Endothelial cell (in vitro differentiated cells): ENCODE measurements at places on chromosomes 1 and 21.

DNA sequence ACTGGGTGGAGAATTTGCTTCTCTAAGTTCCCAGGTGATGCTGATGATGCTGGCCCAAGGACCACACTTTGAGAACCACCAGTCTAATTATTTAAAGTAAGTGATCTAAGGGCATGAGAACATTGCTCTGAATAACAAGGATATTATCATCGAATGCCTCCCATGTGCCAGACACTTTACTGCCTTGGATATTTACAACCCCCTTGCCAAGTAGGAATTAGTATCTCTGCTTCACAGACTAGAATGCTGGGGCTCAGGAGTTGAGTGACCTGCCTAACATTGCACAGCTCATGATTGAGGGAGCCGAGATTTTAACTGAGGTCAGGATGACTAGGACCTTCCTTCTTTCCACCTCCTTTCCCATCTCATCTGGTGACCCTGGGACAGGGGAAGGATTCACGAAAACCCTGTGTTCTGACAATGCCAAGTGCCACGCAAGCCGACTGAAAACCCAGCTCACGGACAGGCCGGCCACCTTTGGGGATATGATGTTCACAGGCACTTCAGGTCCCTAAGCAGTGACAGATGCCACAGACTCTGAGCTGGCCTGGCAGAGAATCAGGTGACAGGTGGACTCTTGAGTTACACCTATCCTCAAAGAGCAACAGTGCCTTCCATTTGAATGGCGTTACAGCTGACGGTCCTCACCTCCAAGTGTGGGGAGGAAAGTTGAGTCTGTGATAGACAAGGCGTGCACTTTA, 230.7 kb downstream of the TOMM20 start:
- peaks cover 28% of the 10 kb centered on the region for H3K4me1 ChIP-seq
- no peak overlapping the region for H3K27ac ChIP-seq
- DNase-seq = no peak
- H3K4me3 ChIP-seq = no peak overlapping the region
- peaks cover 8% of the 10 kb centered on the region for H3K27me3 ChIP-seq

GRCh38 chr1:151535326-151536271, 4.5 kb upstream of the TUFT1 start:
- peaks cover 2% of the 10 kb centered on the region for H3K27me3 ChIP-seq
- no peak overlapping the region for H3K27ac ChIP-seq
- peaks cover 19% of the 10 kb centered on the region for H3K36me3 ChIP-seq
- DNase-seq = no peak
- H3K4me1 ChIP-seq = no peaks in the 10 kb centered on the region

- H3K27me3 ChIP-seq = peaks cover 2% of the 10 kb centered on the region
- H3K36me3 ChIP-seq = no peaks in the 10 kb centered on the region
- H3K27ac ChIP-seq = peak overlapping the region; percentile 77
Observed at GRCh38 chr21:45102391-45102932, 28.1 kb downstream of the ADARB1 start.

GRCh38 chr1:114231301-114231700, 77.6 kb upstream of the SYT6 start:
- DNase-seq = no peak
- no peak overlapping the region for H3K4me3 ChIP-seq
- H3K27me3 ChIP-seq = peaks cover 2% of the 10 kb centered on the region

DNA sequence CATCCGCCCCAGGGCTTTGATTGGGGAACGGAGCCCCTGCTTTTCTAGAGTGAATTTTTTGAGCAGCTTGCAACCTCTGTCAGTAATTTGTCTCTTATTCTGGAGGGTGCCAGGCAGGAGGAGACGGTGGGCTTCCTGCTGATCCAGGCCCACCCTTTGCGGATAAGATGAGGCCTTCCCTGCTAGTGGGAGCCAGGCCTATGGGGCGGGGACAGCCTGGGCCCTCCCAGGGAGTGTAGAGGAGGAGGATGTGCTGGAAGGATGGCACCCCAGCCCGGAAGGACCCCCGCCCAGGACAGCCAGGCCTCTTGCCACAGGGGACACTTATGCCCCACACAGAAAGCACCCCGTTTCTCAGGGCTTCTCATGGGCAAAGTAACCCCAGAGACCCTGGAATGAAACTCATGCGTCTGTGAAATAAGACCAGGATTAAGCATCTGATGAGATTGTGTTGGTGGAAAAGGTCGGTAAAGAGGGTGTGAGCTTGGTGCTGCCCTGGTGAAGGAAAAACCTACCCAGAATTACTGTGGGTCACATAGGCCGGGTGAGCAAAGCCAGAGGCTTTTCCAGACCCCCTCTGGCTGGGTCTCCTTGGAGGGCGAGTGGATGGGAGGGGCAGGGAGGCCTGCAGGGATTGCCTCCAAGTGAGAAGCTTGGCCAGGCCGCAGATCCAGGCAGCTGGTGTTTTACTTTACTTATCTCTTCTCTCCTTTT, 118.7 kb downstream of the SIK1 start:
- no peak overlapping the region for H3K27ac ChIP-seq
- H3K36me3 ChIP-seq = no peaks in the 10 kb centered on the region
- peaks cover 9% of the 10 kb centered on the region for H3K4me1 ChIP-seq
- no peak for DNase-seq
- H3K4me3 ChIP-seq = no peak overlapping the region

- no peaks in the 10 kb centered on the region for H3K36me3 ChIP-seq
- DNase-seq = no peak
- H3K27ac ChIP-seq = no peak overlapping the region
- no peaks in the 10 kb centered on the region for H3K4me1 ChIP-seq
- peaks cover 3% of the 10 kb centered on the region for H3K27me3 ChIP-seq
Observed at GRCh38 chr1:205020466-205020865, 22.5 kb upstream of the CNTN2 start.

DNA sequence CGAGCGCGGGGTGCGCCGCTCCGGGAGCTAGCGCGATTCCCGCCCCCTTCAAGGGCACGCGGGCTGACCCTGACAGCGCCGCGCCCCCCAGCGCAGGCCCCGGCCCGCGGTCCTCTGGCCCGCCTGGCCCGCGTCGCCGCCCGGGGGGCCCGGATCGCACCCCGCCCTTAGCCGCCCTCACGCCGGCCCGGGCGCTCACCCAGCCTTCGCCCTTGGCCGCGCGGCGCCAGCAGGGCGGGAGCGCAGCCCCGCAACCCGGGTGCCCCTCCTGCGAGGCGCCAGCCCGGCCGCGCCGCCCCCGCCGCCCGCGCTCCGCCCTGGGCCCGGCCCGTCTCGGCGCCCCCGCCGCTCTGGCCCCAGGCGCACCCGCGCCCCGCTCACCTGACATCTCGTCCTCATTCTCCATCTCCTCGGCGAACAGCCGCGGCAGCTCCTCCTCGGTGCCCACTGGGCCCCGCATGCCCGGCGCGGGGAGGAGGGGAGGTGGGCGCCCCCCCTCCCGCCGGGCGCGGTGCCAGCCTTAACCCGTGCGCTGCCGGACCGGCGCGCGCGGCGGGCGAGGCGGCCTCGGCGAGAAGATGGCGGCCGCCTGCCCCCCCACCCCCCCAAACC, 451 bp downstream of the CHD5 start:
- peaks cover 21% of the 10 kb centered on the region for H3K4me1 ChIP-seq
- H3K36me3 ChIP-seq = peaks cover 7% of the 10 kb centered on the region
- DNase-seq = no peak
- no peak overlapping the region for H3K4me3 ChIP-seq
- peaks cover 24% of the 10 kb centered on the region for H3K27me3 ChIP-seq

GRCh38 chr21:44391345-44392091, 38.1 kb downstream of the TRPM2 start:
- no peaks in the 10 kb centered on the region for H3K36me3 ChIP-seq
- no peak for DNase-seq
- no peak overlapping the region for H3K4me3 ChIP-seq
- no peaks in the 10 kb centered on the region for H3K4me1 ChIP-seq

GRCh38 chr1:193462629-193463320, 276.4 kb upstream of the B3GALT2 start:
- peaks cover 9% of the 10 kb centered on the region for H3K4me1 ChIP-seq
- no peak for DNase-seq
- H3K27me3 ChIP-seq = no peaks in the 10 kb centered on the region

- no peak overlapping the region for H3K27ac ChIP-seq
- no peak overlapping the region for H3K4me3 ChIP-seq
- H3K36me3 ChIP-seq = peaks cover 3% of the 10 kb centered on the region
- DNase-seq = no peak
- H3K27me3 ChIP-seq = peaks cover 4% of the 10 kb centered on the region
Observed at GRCh38 chr1:91877574-91878208, 8.3 kb downstream of the TGFBR3 start.

DNA sequence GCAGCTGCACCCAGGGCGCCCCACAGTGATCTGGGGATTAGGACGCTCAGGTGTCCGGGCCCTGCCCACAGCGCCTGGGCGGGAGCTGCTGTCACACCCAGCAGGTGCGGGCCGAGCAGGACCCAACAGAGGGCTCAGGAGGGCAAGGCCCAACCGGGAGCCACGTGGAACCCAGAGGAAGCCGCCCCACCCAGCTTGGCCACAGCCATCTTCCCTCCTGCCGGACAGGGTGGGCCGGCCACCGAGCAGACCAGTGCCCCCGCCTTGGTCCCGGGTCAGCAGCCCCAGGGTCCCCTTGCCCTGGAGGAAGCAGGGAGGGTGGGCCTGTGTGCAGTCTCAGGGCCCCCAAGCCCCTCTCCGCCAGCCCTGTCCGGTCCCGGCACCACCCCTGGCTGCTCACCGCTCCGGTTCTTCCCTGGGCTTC, 6.3 kb upstream of the TTLL10 start:
- peaks cover 7% of the 10 kb centered on the region for H3K4me1 ChIP-seq
- peaks cover 9% of the 10 kb centered on the region for H3K27me3 ChIP-seq
- DNase-seq = no peak
- no peak overlapping the region for H3K27ac ChIP-seq
- no peak overlapping the region for H3K4me3 ChIP-seq
- H3K36me3 ChIP-seq = peaks cover 7% of the 10 kb centered on the region

DNA sequence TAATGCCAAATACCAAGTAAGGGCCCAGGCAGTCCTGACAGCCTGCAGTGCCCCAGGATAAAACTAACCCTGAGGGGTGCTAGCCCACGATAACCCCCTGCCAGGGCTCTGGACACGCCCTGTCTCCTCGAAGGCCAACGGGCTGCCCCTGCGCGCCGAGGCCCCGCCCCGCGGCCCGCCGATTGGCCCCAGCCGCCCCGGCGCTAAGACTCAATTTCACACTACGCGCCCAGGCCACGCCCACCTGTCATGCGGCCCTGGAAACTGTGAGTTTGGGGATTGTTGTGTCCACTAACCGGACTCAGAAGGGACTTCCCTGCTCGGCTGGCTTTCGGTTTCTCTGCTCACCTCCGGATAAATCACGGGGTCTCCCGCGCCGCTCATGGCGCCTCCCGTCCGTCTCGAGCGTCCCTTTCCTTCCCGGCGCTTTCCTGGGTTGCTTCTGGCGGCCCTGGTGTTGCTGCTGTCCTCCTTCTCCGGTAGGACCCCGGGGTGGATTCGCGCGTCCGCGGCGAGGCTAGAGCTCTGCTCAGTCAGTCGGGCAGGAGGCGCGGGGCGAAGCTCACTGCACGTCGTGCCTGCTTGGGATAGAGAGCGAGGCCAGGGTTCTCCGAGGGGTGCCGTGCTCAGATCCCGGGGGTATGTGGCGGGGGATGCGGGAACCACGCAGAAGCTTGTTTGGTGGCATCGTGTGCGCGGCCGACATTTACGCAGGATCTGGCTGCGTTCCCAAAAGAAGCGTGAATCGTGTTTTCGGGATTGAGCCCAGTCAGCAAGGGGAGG, at the start of gene CR1L:
TSS of gene CR1L (plus strand) at position 282 of the 783 bp plus-strand sequence. CDS start at position 383, 101 bp downstream.
- peak within 1 kb of the TSS; percentile 94 for H3K4me3 ChIP-seq
- H3K36me3 ChIP-seq = peaks cover 7% of the 10 kb centered on the region
- peak; percentile 93 for DNase-seq
- H3K27me3 ChIP-seq = peaks cover 10% of the 10 kb centered on the region

DNA sequence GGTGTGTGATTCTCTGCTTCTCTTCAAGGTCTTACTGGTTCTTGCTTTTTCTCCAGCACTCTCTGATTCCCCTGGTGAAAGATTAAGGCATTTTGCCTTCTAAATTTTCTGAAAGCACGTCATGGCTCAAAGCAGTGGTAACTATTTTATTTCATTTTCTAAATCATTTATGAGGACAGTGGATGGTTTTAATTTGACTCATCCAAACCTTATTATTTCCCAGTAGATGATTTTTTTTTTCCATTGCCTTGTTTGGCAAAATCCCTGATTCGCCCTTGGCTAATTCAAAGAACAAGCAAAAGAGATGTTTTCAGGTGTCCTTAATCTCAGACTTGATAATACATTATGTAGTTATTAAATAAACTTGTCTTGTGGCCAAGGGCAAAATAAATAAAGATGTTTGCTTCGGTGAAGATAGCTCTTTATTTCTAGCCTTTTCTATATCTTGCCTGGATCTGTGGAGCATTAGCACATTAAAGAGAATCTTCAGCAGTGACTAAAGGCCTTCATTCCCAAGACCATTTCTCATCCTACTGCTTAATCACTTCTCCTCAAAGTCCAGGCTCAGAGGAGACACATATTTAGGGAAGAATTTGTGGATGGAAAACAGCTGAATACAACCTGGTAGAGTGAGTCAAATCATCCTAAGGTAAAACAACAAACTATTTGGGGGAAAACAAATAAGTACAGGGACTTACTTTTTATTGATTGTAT, 359.8 kb downstream of the DUSP10 start:
- H3K27me3 ChIP-seq = no peaks in the 10 kb centered on the region
- H3K4me3 ChIP-seq = no peak overlapping the region
- H3K36me3 ChIP-seq = no peaks in the 10 kb centered on the region
- no peak for DNase-seq

GRCh38 chr1:200506471-200506870, 96.6 kb upstream of the ZNF281 start:
- H3K27ac ChIP-seq = no peak overlapping the region
- H3K4me3 ChIP-seq = no peak overlapping the region
- H3K4me1 ChIP-seq = peaks cover 2% of the 10 kb centered on the region

DNA sequence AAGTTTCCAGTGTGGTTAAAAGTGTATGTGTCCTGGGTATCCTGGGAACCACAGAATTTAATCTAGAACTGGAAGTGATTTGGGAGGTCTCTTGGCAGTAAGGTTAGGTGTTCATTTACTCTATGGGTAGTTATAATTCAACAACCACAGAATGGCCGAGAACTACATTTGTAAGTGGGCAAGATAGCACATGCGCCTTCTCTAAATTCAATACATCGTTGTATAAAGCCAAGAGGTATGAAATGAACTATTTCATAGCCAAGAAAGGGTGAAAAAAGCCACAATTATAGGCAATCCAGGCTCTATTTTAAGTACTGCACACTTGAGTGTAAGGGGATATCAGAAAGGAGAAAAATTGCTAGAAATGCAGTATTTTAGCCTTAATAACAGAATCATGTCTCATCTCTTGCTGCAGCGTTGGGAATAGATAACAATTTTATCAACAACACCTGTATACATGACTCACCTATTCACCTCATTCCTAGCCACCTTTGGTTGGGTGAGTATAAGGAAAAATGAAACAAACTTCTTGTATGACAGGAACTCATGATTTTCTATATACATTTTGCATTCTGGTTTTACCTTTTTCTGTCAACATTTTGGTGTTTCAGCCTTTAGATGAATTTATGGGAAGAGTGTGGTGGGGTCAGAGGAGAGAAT, 4.5 kb downstream of the SDCCAG8 start:
- H3K36me3 ChIP-seq = peaks cover 3% of the 10 kb centered on the region
- H3K27ac ChIP-seq = no peak overlapping the region
- H3K27me3 ChIP-seq = peaks cover 4% of the 10 kb centered on the region
- H3K4me3 ChIP-seq = no peak overlapping the region
- no peak for DNase-seq

GRCh38 chr1:12760256-12760795, 13.2 kb upstream of the PRAMEF12 start:
- no peak overlapping the region for H3K27ac ChIP-seq
- no peak overlapping the region for H3K4me3 ChIP-seq
- no peak for DNase-seq
- peaks cover 2% of the 10 kb centered on the region for H3K27me3 ChIP-seq
- H3K4me1 ChIP-seq = no peaks in the 10 kb centered on the region
